Left ventricle myocardium inferior (tissue), 1 donor: ENCODE measurements at places on chromosomes 4 and X.
A peak's percentile ranks its signal among the peaks of the same experiment; 100 is the strongest.

DNA sequence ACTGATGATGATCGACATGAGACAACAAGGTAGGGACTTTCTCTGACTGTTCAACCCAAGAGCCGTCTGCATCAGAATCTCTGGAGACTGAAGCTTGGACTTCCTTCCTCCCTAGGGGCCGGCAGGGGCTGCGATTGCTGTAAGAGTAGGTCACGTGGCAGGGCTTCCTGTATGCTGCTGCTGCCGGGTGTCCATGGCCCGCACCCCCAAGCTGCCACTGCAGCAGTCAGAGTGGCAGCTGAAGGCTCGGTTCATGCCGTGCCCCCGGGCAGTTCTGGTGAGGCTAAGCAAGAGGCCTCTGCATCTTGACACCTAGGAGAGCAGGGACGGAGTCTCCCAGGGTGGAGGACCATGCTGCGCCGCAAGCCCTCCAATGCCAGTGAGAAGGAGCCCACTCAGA is at the start of gene SASH3:
Gene SASH3 (plus strand): TSS at position 203 of the 400 bp plus-strand sequence. CDS start 149 bp downstream, at position 352.
- peak; percentile 39 for DNase-seq

- DNase-seq, result no peak
Observed at GRCh38 chrX:20378233-20378920, 111.7 kb upstream of the RPS6KA3 start.

GRCh38 chrX:114134465-114134864 is 449.4 kb upstream of the HTR2C start:
- no peak for DNase-seq

GRCh38 chrX:82218361-82218760 is 1016.5 kb downstream of the SH3BGRL start:
- no peak for DNase-seq

- DNase-seq, result no peak
Observed at GRCh38 chrX:4129626-4130025, 416.2 kb upstream of the PRKX start.

DNA sequence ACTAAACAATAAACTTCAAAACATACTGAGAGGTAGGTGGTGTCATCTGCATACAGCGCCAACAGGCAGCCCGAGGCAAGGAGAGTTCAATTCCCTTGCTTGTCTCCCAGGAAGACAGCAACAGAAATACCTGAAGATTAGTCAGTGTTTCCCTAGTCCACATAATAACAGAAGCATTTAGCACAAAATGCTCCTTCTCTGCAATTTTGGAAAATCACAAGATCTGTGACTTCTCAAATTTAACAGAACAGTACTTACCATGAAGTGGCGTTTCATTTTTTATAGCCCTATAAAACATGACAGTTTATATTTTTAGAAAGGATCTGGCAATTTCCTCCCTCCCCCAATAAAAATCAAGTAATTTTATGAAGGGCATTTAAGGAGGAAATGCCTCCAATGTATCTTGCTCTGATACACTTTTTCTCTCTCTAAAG is 67.1 kb upstream of the MYOZ2 start:
- no peak for DNase-seq

DNA sequence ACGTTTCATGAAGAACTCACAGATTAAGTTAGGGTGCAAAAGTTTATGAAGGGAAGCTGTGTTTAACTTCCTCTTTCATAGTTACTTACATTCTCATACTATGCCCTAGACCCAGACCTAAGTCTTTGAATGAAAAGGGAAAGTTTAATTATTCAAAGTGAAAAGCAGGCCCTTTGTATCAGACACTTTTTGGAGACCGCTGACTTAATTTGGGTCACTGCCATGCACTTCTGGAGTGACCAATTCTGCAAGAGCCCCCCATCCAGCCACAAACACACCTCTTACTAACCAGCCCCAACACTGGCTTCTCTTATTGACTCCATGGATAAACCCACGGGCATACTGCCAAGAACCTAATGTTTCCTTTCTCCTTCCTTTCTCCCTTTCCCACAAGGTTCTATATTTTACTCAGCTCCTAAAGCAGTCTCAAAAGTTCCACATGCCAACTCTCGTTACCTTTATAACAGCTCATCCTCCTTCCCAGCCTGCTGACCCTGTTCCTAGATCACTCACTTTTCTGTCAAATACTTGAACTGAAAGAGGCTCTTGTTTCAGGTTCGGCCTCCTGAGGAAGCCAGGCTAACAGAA is 34.5 kb downstream of the ABCE1 start:
- no peak for DNase-seq

DNA sequence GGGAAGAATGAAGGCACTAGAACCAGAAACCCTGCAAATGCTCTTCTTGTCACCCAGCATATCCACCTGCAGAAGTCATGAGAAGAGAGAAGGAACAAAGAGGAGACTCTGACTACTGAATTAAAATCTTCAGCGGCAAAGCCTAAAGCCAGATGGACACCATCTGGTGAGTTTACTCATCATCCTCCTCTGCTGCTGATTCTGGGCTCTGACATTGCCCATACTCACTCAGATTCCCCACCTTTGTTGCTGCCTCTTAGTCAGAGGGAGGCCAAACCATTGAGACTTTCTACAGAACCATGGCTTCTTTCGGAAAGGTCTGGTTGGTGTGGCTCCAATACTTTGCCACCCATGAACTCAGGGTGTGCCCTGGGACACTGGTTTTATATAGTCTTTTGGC is 181.7 kb downstream of the AR start:
- no peak for DNase-seq

GRCh38 chr4:24482871-24483270 is 101.5 kb downstream of the DHX15 start:
- no peak for DNase-seq

DNA sequence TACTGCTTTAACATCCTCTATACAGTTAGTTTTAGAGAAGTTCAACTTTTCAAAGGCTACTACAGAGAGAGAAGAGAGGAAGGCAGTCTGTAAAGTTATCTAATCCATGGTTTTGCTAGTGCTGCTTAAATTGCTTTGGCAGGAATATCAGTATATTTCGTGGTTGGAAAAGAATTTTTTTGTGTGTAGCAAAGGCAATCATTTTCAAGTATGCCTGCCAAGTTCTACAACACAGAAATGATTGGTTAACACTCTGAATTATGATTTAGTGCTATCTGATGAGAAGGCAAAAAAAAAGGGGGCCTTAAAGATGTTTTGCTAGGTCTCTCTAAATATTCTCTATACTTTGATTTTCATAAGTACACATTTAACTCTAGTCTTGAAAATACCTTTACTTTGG is 133.1 kb downstream of the JADE1 start:
- DNase-seq, result no peak

DNA sequence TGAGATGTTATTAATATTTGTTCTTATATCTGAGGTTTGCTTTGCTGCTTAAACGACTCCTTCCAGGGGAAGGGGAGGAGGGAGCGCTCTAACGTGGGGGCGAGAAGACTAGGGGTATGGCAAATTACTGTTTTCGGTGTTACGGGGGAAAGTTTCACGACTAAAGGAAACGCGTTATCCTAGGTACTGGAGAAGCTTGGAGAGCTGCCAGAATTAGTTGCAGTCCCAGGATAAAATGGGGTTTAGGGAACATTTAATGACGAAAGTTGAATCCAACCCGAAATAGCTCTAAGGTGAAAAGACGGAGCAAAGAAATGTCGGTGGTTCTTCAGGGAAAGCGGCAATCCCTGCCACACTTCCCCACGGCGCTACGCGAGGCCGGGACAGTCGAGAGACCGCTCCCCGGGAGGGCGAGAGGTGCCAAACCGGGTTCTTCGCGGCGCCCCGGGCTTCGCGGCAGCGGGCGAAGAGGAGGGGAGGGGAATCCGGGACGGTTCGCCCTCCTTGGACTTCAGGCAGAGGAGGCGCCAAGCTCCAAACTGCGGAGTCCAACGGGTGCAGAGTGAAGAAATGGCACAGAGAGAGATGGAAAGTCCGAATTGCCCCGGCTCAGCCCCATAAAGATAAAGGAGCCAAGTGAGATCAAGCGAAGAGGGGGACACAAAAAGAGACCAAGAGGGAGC is 724 bp downstream of the THOC2 start:
- no peak for DNase-seq

GRCh38 chr4:95290702-95291101 is 258.1 kb downstream of the UNC5C start:
- DNase-seq, result no peak

DNA sequence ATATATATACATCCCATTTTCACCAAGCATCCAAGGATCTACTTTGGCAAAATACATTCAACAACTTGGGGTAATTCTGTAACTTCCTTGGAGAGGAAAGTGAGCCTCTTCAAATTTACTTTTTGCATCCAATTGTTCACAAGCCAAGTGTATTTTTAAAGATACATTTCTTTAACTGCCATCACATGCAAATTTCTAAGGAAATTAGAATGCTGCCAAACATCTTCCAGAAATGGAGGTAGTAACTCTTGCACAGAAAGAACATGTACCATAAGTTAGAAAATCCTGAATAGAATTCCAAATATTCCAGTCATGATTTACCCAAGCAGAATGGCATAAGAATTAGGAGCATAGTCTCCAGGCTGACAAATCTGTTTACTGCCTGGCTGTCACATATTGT is 220.5 kb upstream of the NWD2 start:
- no peak for DNase-seq

- no peak for DNase-seq
Observed at GRCh38 chr4:76867377-76867776, 30.6 kb downstream of the SOWAHB start.

GRCh38 chr4:189124791-189125190 is 815.9 kb upstream of the FRG1 start:
- DNase-seq, result no peak

DNA sequence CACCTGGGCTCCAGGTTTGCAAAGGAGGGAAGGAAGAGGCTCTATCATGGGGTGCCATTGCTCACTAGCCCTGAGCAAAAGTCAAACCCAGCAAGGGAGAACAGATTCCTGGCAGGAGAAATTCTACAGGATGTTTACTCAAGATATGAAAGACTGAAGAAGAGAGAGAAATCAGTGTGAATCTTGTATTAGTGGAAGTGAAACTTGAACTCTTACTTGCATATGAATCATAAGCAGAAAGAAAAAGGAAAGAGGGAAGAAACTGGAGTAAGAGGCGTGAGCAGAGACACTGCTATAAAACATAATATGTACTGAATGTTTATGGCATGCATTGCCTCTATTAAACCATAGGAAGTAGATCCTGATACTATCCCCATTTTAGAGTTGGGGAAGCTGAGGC is 60.9 kb downstream of the C4orf46 start:
- no peak for DNase-seq

- DNase-seq, result no peak
Observed at GRCh38 chr4:139902321-139903320, 237.0 kb downstream of the MGST2 start.

- no peak for DNase-seq
Observed at GRCh38 chr4:145734576-145735346, 54.8 kb downstream of the C4orf51 start.

- DNase-seq, result peak; percentile 33
Observed at GRCh38 chr4:30721185-30722091, 1.3 kb downstream of the PCDH7 start.

- DNase-seq, result no peak
Observed at GRCh38 chr4:164428561-164428960, 325.4 kb upstream of the SMIM31 start.

DNA sequence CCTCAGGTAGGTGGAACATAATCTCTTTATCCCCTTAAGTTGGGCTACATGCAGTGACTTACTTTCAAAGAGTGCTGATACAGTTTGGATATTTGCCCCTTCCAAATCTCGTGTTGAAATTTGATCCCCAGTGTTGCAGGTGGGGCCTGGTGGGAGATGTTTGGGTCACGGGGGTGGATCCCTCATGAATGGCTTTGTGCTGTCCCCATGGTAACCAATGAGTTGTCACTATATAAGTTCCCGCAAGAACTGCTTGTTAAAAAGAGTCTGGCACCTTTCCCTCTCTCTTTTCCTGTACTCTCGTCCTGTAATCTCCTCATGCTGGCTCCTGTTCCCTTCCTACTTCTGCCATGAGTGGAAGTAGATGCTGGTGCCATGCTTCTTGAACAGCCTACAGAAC is 71.3 kb downstream of the GLRA3 start:
- DNase-seq, result no peak

- DNase-seq, result no peak
Observed at GRCh38 chr4:87054900-87055299, 120.1 kb downstream of the AFF1 start.

GRCh38 chrX:108246304-108246954 is 154.9 kb downstream of the ATG4A start:
- no peak for DNase-seq

- DNase-seq, result no peak
Observed at GRCh38 chr4:115505326-115505725, 391.9 kb upstream of the NDST4 start.

DNA sequence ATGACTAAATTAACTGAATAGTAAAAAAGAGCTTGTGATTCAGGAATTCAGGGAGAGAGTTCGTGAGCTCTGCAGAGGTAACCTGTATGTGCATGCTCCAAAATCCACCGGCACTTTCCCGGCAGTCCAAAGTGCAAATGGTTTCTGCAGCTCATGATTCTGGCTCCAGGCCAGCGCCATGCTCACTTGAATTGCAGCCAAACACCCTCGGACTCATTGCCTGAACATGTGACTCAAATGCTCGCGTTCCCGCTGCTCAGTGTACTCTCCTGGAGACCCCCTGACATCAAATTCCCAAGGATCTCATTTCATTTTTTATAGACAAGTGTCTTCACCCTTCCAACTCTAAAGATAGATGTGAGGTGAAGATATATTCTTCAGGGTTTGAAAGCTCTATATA is 44.1 kb upstream of the SH3RF1 start:
- DNase-seq, result peak; percentile 79

DNA sequence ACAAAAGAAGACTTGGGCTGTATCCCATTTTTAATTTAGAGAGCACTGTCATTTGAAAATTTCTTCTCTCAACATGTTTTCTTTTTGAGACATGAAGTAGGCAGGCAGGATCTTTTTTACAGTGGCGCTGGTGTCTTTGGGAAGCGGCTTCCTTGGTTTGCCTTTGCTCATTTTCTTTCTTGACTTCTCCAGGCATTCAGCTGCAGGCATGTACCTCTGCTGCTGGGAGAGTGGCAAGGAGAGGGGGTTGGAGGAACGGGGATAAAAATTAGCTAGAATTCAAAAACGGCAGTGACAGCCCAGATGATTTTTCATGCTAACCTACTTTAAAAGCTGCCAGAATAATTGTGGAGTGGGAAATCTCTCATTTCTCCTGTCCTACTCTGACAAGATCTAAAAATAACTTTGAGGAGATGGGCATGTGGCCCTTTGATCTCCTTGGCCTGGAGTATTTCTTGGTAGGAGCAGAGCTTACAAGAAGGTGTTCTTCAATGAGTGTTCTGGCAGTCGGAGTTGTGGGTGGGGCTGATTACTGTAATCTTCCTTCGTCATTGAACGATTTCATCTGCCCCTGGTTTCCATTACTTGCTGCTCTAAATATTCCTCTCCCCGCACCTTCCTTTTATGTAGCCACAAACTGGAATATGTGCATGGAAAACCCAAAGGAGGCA is 54.8 kb downstream of the TBL1X start:
- no peak for DNase-seq

DNA sequence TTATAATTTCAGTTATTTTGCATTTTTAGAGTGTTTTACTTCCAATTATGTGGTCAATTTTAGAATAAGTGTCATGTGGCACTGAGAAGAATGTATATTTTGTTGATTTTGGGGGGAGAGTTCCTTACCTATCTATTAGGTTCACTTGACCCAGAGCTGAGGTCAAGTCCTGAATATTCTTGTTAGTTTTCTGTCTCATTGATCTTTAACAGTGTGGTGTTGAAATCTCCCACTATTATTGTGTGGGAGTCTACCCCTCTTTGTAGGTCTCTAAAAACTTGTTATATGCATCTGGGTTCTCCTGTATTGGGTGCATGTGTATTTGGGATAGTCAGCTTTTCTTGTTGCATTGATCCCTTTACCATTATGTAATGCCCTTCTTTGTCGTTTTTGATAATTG is 127.0 kb upstream of the ZDHHC15 start:
- DNase-seq, result no peak
